ENCODE measurements at places on chromosomes 1 and 21.

DNA sequence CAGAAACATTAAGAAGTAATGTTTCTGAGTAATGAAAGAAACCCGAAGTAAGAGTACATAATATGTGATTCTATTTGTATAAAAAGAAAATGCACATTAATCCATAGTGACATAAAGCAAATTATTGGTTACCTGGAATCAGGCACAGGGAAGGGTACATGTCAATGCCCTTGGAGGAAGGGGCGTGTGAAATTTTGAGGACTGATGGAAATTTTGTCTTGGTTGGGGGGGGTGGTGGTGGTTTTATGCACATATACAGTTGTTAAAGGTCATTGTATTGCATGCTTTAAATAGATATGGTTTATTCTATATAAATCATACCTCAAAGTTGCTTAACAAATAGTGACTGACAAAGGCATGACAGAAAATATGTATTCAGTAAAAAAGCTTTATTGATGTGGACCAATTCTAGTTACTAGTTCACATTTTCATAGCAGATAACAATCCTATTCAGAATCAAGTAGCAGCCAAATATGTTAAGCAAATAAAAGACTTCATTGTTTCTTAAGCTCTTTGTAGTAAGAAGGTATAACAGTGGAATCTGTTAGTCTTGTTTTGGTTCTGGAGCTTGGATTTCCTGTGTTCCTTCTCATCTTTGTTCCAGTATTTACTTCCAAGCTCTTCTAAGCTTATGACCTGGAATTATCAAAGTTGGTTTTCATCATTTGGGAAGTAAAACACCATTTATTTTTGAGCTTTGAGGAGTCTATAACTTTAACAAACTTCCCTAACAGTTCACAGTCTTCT lies 15.1 kb downstream of the BACH1 start:
- DNase-seq = no peak

GRCh38 chr1:193435781-193436180 lies 249.4 kb upstream of the B3GALT2 start:
- no peak for DNase-seq

DNA sequence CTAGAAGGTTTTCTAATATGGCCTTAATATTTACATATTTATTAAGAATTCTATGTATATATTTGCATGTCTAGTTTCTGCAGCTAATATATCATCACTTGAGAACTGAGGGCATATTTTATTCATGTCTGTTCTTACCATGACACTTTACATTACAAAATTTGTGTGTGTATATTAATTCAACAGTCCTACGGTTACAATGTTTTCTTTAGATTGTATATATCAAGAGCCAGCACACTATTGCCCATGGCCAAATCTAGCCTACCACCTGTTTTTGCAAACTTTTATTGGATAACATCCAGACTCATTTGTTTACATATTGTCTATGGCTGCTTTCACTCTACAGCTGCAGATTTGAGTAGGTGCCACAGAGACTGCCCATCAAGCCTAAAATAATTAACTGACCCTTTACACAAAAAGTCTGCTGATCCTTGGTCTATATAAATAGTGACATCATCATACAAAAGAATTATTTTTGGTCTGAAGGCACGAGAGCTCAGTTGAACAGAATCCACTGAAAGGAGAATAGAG lies 577.4 kb upstream of the PBX1 start:
- no peak for DNase-seq

GRCh38 chr1:42753070-42753469 lies 13.0 kb upstream of the CLDN19 start:
- DNase-seq = no peak

- no peak for DNase-seq
These were observed 28.5 kb upstream of the CASZ1 start for GRCh38 chr1:10824821-10825540.

DNA sequence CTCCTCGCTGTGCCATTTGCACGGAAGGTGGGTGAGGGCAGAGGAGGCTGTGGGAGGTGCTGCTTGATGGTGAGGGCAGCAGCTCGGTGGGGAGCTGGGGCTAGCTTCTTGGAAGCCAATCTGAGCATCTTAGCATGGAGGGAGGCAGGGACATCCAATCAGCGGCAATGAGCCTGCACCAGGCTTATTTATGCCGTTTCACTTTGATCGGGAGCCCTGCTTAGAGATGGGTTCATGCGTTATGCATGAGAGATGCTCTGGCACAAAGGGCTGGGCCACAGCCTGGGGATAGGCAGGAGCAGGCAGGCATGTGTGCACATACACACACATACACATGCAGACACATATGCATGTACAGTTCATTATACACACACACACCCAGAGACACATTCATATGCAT lies 220.2 kb downstream of the GRIK3 start:
- no peak for DNase-seq

DNA sequence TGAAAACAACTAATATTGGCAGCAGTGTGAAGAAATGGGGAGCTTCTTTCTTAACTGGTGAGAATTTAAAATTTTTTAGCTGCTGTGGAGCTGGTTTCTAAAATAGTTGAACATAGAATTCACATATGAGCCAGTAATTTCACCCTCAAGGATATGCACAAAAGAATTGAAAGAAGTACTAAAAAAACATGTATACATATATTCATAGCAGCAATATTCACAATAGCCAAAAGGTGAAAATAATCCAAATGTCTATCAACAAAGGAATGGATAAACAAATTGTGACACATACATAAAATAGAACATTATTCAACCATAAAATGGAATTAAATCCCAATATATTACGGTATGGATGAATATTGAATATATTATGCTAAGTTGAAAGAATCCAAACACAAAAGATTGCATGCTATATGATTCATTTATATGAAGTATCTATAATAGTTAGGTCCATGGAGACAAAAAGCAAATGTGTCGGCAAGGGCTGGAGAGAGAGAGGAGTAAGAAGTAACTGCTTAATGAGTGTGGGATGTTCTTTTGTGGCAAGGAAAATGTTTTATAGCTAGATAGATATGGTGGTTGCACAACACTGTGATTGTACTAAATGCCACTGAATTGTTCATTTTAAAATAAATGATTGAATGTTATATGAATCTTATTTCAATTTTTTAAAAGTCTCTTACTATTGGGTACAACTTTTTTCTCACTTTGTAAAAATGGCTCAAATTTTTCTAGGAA lies 14.8 kb upstream of the COL11A1 start:
- no peak for DNase-seq

GRCh38 chr1:239677362-239677761 lies 291.0 kb downstream of the CHRM3 start:
- DNase-seq = no peak

- DNase-seq = no peak
These were observed 20.9 kb downstream of the LAMC1 start for GRCh38 chr1:183043872-183044854.

GRCh38 chr1:171081763-171082201 lies 8.9 kb upstream of the FMO3 start:
- DNase-seq = no peak

- no peak for DNase-seq
These were observed 1.9 kb downstream of the EFNA3 start for GRCh38 chr1:155080312-155081228.

- no peak for DNase-seq
These were observed 50.7 kb upstream of the ACOT11 start for GRCh38 chr1:54497338-54497737.

DNA sequence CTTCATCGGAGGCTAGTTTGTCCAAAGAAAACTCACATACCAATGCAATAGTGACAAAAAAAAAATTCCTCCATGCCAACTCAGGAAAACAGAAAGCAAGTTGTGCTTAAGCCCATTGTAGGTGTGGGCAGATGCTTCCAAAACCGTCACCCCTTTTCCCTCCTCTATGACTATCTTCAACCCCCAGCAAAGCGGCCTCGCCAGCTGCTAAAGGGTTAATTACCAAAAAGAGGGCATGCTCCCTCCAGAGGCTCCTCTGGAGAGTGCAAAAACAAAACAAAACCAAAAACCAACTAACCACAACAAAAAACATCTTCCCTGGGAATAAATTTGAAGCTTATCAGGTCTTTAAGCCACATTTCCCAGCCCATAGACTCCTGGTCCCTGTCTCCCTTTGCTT lies 1.2 kb downstream of the LMOD1 start:
- no peak for DNase-seq

GRCh38 chr1:8939362-8939995 lies 6.2 kb upstream of the CA6 start:
- DNase-seq = no peak

DNA sequence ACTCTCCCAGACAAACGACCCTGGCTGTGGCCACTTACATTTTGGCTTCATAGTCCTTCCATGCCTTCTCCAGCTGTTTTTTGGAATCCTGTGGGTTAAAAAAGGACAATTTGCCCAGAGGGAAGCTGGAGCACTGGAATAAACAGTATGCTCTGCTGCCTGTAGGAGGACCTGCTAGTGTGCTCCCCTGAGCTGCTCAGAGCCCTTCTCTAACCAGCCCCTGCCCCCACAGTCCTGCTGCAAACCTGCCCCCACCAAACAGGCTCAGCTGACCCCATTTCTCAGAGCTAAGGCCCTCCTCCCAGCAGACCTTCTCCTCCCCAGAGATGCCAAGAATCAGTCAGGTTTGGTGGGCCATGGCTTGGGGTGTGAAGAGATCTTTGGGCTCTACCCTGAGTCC lies 26.9 kb upstream of the TCEA3 start:
- DNase-seq = no peak

- no peak for DNase-seq
These were observed 17.9 kb downstream of the UBL4B start for GRCh38 chr1:110130113-110130591.

DNA sequence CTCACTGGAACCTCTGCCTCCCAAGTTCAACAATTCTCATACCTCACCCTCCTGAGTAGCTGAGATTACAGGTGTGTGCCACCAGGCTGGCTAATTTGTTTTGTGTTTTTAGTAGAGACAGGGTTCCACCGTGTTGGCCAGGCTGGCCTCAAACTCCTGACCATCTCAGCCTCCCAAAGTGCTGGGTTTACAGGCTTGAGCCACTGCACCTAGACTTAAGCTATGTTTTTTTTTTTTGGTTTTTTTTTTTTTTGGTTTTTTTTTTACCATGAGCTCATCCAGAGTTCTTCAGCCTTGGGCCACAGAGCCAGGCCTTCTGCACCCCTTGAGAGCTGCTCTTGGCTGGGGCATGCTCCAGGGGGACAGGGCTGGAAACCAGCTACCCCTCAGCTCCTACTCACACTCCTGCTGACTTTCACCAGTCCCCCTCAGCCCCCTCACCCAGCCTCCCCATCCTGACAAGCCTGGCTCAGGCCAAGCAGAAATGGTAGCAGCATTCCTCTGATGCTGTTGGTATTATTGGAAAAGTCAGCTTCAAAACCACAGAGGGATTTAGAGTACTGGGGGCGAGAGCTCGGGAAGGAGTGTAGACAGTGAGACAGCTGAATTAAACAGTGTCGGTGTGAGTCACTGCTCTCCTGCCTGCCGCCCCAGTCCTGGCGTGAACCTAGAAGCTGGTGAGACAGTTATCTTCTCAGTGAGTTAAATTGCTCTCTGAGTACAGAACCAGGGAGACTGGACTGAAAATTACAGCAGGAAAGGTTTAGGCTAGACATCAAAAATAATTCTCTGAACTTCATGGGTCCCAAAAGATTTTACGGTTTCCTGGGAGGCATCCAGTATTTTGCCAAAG lies 63.7 kb downstream of the NAV1 start:
- no peak for DNase-seq

DNA sequence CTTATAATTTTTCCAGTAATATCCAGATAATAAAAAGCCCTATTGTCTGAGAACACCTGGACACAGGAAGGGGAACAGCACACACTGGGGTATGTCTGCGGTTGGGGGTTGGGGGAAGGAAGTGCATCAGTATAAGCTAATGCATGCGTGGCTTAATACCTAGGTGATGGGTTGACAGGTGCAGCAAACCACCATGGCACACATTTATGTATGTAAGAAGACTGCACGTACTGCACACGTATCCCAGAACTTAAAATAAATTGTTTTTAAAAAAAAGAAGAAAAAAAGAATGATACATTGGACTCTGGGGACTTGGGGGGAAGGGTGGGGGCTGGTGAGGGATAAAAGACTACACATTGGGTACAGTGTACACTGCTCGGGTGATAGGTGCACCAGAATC lies 144.9 kb upstream of the C1orf174 start:
- DNase-seq = no peak

GRCh38 chr1:76068542-76068941 lies 6.0 kb upstream of the ST6GALNAC3 start:
- DNase-seq = no peak

DNA sequence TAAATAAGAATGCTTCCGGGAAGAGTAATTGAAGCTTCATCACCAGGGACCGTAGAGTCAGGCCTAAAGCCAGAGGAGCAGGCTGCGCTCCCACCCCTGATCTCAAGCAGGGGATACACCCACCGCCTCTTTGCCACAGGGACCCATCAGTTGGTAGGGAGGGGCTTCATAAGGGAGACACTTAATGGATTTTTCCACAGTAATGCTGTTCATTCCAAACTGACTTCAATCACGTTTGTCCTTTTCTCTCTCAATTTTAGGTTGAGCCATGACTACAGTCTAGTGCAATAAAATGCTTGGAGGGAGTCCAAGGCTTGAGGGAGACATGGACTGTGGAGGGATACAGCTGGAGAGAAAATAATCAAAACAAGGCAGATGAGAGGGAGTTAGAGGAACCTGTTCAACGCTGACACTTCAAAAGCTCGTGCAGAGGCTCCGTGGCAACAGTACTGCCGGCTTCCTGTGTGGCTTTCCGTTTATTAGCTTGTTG lies 111.5 kb downstream of the SEC16B start:
- DNase-seq = no peak

DNA sequence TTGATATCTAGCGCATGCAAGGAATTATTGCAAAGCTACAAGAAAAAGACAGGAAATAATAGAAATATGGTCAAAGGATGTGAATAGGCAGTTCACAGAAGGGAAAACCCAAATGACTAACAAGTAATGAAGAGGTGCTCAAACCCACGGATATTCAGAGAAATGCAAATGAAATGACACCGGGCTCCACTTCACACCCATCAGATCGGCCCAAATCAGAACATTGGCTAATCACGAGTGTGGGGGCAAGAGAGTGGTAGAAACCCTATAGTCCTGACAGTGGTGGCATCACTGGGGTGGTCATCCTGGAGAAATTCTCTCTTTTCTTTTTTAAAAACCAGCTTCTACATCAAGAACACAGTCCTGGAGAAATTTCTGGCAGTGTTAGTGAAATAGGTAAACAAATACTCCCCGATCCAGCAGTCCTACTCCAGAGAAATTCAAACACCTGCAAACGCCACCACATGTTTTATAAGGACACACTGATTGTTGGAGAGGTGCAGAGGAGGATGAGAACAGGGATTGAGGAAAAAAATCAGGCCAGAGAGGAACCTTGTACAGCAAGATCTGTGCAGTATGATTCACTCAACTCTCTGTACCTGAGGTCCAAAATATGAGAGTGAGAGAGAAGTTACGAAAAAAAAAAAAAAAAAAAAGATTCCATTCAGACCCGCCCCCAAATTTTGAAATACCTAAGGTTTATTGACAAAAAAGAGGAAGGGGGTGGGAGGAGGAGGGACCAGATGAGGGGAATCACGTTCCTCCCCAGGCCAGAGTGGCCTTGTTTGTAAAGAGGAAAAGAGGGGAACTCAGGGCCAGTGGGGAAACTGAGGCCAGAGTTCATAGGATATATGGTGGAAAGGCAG lies 9.2 kb upstream of the TNFRSF1B start:
- no peak for DNase-seq

All from activated gamma-delta T cell treated with Interleukin-2 at 50 U/mL for 16 hours (primary cell).